ENCODE measurements at places on chromosomes 3 and 15.
A peak's percentile ranks its signal among the peaks of the same experiment; 100 is the strongest.

DNA sequence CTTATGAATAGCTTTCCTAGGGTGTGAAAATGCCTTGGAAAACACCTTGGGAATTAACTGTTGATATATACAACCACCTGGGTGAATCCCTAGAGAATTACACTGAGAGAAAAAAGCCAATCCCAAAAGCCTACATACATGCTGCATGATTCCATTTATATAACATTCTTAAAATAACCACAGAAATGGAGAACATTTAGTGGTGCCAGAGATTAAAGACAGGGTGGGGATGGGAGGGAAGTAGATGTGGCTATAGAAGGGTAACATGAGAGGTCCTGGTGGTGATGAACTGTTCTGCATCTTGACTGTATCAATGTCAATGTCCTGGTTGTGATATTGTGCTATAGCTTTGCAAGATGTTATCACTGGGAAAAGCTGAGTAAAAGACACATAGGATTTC, 291.0 kb downstream of the CLSTN2 start:
- no peak for DNase-seq

DNA sequence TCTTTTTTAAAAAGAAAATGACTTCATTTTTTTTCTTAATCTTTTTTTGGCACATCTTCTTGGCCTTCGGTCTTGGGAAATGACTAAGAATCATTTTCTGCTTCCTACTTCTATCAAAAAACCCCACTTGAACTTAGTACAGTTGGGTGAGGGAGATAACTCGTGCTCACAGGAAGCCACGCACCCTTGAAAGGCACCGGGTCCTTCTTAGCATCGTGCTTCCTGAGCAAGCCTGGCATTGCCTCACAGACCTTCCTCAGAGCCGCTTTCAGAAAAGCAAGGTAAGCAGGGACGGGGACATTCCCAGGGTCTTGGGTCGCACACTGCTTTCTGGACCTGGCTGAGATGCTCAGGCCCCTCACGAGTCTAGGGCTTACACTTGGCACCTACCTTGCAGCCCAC, at the start of gene CCR4:
Gene CCR4, plus strand, starts transcription at position 235 of the 402 bp plus-strand sequence. CDS start 1,779 bp downstream, outside the sequence.
- no peak for DNase-seq

DNA sequence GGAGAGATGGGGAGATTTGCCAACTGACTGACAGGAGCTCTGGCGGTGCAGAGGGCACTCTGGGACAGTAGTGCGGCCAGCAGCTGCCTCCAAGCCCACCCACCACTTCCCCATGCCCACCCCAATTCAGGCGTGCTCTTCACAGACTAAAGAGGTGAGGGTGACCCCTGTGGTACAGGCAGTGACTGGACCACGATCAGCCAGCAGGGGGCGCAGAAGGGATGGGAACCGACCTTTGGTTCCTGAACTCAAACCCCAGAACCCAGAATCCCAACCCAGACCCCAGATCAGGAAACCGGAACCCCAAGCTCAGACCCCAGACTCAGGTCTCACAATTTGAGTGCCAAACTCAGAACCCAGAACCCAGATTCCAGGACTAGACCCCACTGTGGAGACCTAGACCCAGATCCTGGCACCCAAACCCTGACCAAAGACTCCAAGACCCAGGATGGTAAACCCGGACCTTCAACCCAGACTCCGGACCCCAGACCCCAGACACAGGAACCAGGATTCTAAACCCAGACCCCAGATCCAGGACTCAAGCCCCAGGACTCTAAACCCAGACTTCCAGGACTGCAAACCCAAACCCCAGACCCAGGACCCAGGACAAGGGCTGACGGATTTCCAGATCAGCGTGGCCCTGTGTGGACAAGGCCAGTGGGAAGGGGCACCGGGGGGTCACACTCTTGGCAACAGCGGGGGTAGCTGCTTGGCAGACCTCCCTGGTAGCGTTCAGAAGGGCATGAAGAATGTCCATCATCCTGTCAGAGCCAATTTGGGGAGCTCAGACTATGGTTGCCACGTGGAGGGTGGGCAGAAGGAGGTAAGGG, 3.7 kb upstream of the MYL3 start:
- no peak for DNase-seq

DNA sequence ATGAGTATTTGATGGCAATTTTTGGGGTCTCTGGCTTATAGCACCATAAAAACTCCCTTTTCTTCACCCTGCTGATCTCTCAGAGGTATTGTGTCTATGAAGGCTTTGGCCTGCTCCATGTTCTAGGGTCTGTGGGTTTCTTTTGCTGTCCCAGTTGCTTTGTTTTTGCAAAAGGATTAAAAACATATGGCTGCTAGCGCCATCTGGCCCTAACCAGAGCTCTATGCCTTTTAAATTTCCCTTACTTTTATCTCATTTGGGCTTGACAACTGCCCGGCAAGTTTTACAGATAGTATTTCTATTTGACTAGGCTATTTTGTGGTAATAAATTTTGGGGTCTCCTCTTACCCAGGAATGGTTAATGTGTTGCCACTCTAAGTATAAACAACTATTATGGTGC, 6.4 kb upstream of the GHRL start:
- no peak for DNase-seq

GRCh38 chr15:63261311-63261710, 16.1 kb upstream of the APH1B start:
- DNase-seq, result no peak

- DNase-seq, result no peak
Measured at GRCh38 chr3:190642016-190642415, 128.1 kb downstream of the IL1RAP start.

DNA sequence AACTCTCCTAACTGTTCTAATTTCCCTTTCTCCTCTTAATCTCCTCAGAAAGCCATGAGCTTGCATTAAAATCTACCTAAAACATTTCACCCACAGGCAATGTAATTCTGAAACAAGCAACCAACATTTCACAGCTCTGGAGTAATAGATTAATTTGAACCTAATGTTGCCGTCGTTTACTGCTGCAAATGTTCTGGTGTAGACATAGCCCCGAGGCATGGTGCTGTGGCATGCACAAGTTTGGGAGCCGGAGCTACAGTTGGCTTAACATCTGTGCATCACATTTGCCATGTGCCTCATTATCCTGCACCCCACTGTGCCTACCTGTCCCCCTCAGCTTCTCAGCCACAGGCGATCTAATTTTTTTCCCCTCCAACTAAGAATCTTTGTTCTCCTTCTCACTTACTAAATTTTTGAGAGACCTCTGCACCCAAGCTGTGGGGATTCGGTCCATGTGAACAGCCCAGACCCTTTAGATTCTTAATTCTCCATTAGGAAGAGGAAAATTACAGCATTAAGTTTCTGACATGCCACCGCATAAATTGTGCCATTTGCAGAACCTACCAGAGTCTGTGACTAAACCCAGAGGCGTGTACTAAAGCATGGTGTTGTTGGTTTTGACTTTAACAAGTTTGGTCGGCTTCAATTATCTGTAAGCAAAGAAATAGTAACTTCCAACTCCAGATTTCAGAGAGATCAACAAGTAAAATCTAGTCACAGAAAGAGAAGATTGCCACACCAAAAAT, 419.2 kb downstream of the MECOM start:
- DNase-seq, result no peak

GRCh38 chr3:14512281-14512941, 27.7 kb downstream of the GRIP2 start:
- DNase-seq, result no peak

- no peak for DNase-seq
Measured at GRCh38 chr3:134824791-134825190, 29.7 kb downstream of the EPHB1 start.

DNA sequence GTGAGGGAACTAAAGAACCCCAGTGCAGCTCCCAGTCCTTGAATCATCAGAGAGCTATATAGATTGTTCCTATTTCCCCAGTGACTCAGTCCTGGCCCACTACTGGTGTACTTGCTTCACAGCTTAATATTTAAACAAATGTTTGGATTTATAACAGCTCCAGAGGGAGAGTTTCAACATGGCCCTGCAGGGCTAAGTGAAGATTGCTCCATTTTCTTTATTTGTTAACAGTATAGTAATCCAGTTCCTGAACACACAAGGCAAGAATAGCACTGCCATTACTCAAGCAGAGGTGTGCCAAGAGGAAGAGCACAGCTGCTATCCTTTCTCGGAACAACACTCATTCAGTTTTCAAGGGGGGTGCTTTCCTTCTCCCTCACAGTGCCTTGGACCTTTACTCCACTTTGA, 6.5 kb downstream of the SQOR start:
- DNase-seq, result no peak

GRCh38 chr15:65869954-65870871, 922 bp downstream of the RAB11A start:
- peak; percentile 37 for DNase-seq

Data from DMS153 (cell line).